ENCODE measurements at places on chromosomes 4 and X.

- no peak for DNase-seq
Measured at GRCh38 chr4:53764761-53765490, 173.6 kb upstream of the LNX1 start.

DNA sequence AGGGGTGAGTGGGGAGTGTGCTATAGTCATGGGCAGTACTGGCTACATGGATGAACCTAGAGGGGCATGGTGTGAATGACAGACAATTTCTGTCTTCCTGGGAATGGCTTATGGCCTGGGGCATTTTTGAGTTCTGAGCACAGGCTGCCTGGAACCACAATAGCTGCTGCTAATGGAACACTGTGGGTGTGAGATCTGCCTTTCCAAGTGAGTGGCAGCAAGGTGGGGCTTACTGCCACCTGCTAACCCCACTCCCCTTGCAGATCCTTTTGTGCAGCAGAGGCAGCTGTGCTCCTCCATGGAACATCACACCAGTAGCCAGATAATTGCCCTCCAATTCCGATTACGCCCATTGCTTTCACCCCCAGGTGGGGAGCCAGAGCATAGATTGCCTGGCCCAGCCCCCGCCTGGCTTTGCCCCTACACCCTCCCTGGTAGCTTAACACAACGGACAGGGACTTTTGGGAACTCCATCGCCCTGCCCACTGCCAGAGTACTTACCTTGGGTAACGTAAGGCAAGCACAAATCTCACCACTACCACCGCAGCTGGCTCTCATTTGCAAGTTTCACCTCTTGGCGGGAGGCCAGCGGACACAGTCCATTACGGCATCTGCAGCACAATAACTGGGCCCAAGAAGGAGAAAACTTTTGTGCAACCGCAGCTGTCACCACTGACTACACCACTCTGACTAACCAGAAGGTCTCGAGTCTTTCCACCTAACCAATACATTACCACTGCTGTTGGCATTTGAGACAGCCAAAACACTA, 421.2 kb upstream of the NWD2 start:
- no peak for DNase-seq

GRCh38 chr4:119310826-119311225, 11.1 kb downstream of the FABP2 start:
- DNase-seq: no peak

DNA sequence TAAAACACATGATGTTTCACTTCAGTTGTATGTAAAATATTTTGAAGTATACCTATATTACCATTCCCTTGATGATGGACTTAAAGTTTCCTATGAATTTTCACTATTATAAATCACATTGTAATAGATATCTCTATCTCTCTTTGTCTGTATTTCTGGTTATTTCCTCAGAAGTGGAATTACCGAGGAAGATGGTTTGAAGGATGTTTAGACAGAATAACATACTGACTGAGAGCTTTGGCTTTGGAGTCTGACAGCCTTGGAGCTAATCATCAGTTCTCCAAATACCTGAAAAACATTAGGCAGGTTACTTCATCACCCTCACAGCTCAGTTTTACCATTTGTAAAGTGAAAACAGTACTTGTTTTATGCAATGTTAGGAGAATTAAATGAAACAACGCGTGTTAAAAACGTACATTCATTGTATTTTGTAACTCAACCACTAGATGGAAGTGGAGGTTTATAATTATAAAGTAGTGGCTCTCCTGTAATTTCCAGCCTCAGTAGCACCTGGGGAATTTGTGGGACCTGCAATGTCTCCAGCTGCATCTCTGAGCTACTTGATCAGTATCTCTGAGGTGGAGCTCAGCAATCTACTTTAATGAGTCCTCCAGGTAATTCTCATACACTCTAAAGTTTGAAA, 14.3 kb downstream of the JCHAIN start:
- peak; percentile 39 for DNase-seq
